ENCODE measurements at places on chromosomes 2 and 18.

GRCh38 chr2:221779614-221780067 is 207.5 kb upstream of the EPHA4 start:
- no peak for DNase-seq

- DNase-seq = no peak
Measured at GRCh38 chr2:40507432-40507831, 55.5 kb upstream of the SLC8A1 start.

- no peak for DNase-seq
Measured at GRCh38 chr18:22439447-22439846, 21.7 kb upstream of the CTAGE1 start.

DNA sequence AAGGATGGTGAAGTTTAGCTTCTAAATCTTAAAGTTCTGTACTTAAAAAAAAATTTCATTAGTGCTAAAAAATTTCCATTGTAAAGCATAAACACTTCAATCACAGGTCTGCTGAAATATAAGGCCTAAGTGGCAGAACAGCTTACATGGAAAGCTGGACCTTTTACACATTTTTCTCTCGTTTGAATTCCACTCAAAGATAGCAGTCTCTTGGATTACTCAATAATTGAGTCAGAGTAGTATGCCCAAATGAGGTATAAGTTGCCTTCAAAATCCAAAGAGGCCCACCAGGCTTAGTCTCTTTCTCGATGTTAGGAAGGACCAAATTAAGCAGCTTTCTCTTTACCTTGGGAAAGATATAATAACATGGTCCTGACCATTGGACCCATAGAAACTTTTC is 220.4 kb upstream of the CWC22 start:
- no peak for DNase-seq

DNA sequence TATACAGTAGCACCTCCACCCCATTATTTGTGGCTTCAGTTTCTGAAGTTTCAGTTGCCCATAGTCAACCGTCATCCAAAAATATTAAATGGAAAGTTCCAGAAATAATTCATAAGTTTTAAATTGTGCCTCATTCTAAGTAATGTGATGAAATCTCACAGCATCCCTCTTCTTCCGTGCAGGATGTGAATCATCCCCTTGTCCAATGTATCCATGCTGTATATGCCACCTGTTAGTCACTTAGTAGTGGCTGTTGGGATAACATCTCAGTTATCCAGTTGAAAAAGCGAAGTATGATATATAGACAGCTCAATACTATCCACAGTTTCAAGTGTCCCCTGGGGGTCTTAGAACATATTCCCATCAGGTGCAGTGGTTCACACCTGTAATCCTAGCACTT is 119.1 kb upstream of the OTX1 start:
- DNase-seq = no peak

GRCh38 chr2:171407030-171407675 is 26.6 kb downstream of the METTL8 start:
- DNase-seq = no peak

DNA sequence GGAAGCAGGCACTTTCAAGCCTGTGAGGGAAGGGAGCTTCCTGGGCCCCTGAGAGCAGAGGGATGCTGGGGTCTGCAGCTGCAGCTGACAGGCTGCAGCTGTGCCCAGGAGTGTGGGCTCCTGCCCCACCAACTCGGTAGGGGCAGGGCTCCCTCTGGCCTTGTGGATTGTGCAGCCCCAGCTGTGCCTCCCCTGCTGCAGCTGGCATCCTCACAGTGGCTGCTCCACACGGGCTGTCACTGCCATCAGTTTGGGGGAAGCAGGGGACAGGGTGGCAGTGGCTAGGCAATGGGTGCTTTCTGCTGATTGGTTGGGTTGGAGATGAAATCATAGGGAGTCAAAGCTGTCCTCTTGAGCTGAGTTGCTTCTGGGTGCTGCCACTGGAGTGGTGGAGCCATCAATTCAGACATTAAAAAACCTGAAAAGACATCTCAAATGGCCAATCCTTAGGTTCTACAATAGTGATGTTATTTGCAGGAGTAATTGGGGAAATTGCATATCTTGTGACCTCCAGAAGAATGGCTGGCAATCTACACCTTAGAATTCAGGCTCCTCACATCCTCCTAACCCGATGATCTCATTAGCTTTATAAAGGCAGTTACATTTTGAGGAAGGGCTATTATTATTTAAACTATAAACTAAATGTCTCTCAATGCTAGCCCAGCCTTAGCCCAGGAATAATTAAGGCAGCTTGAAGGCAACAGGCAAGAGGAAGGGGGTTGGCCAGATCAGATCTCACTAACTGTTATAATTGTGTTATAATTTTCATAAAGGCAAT is 41.3 kb downstream of the FAM171B start:
- DNase-seq = no peak

DNA sequence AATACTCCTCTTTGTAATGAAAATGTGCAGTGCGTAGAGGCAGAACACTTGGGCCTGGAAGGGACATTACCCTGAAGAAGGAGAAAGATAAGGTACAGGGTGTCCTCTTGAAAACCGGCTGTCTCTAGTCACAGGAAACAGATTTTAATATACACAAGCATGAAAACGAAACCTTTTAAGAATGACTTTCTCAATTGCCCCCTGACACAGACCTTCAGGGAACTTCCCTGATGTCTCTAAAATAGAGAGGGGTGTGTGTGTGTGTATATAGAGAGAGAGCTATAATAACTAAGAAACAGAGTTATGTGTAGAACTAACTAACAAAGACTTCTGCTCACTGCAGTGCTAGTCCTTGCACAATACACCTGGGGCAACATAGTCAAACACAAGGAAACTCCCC is 780.0 kb downstream of the CNTNAP5 start:
- no peak for DNase-seq

DNA sequence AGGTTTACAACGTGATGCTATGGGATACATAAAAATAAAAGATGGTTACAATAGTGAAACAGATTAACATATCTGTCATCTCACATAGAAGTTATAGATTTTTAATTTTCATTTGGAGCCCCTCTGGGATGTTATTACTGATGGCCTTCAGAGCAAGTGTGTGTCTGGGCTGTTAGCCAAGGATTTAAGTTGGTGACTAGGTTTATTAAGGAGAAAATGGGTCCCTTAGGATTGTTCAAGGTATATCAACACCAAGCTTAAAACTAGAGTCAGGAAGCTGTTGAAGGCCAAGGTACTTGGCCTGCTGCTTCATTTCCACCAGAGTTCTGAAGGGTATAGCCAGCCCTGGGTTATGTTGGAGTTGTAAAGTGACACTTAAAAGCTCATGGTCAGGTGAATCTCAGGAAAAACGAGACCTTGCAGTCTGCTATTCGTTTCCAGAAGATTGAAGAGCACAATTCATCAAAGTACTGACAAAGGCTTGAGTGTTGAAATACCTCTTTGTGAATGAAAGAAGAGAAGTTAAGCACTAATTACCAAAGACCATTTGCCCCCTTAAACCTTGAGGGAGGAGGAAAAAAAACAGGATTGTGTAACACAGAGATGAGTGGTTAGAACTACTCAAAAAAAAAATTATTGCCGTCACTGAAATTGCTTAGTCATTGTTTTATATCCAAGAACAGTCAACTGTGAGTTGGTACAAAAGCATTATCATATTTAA is 48.4 kb downstream of the MAP2 start:
- DNase-seq = no peak

DNA sequence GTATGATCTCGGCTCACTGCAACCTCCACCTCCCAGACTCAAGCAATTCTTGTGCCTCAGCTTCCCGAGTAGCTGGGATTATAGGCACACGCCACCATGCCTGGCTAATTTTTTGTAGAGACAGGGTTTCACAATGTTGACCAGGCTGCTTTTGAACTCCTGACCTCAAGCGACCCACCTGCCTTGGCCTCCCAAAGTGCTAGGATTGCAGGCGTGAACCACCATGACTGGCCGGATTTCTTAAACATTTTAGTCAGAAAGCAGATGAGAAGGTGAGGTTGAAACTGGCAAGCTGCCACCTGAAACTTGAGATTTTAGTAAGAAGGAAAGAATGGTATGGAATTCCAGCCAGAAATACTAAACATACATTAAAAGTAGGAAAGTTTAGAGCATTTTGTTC is 31.9 kb downstream of the KLHL23 start:
- DNase-seq = no peak

DNA sequence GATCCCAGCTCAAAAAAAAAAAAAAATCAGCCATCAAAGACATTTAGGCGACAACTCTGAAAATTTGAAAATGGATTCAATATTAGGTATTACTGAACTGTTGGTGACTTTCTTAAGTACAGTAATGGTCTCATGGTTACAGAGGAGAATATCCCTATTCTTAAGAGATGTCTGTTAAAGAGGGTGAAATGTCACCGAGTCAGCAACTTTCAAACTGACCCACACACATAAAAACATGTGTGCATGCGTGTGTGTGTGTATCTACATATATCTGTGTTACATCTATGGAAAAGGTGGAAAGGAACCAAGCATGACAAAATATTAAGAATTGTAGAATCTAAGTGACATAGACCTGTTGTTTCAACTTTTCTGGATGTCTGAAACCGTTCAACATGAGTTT is 41.6 kb upstream of the GLI2 start:
- DNase-seq = no peak

DNA sequence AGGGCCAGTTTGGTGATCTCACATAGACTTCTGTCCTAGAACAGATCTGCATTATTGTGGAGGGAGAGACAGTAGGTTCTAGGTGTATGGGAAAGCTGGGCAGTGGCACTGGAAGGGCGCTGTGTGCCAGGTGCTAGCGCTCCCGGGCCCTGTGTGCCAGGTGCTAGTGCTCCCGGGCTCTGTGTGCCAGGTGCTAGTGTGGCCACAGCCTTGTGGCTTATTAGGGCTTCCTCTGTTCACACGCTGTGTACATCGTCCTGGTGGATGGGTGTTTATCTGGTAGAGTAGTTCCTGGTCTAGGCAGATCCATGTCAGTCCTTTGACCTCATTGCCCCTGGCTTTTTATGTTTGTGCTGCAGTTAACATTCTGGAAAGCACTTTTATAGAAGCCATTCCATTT is 263.4 kb downstream of the AGAP1 start:
- DNase-seq = no peak

GRCh38 chr2:234885118-234885517 is 66.7 kb upstream of the SH3BP4 start:
- DNase-seq = no peak

- no peak for DNase-seq
Measured at GRCh38 chr2:217631115-217631514, 371.7 kb downstream of the TNS1 start.

DNA sequence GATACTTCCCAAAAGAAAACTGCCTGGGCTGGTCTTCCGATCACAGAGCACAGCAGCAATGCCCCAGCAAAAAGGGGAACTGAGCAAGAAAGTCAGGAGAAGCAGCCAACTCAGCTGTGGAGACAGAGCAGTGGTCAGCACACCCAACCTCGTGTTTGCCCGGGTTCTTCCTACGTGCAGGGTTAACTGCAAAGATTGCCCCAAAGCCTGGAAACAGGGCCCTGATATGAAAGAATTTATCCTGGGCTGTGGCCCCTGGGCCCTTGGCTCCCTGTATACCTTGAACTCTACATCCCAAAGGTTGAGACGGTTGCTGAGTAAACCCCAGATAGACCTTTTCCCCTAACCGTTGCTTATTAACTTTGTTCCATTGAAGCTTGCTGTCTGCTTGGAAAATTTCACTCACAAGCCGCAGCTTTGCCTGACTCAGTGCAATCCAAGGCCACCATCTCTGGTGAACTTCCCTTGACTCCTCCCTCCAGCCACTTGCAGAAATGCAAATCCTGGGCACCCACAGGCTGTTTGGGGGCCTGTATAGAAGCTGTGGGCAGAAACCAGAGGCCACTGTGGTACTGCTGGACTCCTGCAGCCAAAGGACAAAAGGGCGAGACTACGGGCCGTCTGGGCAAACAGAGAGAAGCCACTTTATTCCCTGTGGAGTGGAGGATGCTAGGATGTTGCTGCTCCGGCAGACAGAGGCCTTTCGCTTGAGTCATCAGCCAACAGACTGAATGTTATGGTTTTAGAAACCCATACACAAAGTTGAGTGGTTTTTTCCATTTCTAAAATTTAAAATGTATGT is 18.2 kb downstream of the NRP2 start:
- DNase-seq = no peak

- DNase-seq = no peak
Measured at GRCh38 chr2:9092383-9093282, 89.1 kb upstream of the MBOAT2 start.

DNA sequence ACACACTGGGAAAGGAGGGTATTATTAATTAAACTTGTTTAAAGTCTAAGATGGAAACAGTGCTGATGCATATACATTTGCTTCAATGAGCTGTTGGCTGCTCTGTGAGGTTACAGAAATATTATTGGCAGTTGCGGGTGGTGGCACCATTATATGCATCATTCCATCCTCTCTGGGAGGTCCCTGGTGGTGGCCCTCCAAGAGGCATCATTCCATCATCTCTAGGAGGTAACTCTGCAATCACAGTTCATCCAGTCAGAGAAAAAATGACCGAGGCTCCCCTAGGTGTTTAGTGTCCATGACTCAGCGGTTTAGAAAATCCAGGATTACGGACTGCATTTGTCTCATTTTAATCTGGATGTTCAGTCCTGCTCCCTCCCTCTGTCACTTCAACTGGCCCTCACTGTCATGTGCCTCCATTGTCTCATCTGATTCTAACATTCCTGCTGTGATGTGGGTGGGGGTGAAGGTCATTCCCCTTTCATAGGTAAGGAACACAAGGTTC is 15.4 kb downstream of the AFF3 start:
- no peak for DNase-seq

Measured in ecto neural progenitor cell (in vitro differentiated cells).